ENCODE measurements at places on chromosomes 6 and 20. TPM values are rescaled to one million over a fixed set of nuclear protein-coding genes. Genes with fewer than 3 reads are reported as not detected.

DNA sequence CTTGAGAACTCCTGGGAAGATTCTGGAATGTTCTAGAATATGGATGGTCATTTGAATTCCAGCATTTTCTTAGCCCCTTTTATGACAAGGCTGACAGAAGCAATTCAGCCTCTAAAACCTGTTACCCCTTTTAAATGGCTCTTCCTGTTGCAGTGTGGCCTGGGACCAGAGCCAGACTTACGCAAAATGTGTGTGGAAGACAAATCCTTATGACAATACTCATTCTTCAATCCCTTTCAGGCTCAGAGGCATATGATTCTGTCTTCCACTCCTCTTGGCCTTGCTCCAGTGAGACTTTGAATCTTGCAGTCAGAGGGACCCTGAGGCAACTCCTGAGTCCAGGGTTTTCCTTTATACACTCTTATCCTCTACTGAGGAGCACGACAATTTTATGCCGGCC lies 287.0 kb downstream of the CLIC5 start:
- no peak for DNase-seq

GRCh38 chr6:54070025-54070424 lies 41.2 kb upstream of the MLIP start:
- DNase-seq = no peak

- no peak for DNase-seq
Observed at GRCh38 chr6:56475736-56476457, 166.8 kb downstream of the DST start.

DNA sequence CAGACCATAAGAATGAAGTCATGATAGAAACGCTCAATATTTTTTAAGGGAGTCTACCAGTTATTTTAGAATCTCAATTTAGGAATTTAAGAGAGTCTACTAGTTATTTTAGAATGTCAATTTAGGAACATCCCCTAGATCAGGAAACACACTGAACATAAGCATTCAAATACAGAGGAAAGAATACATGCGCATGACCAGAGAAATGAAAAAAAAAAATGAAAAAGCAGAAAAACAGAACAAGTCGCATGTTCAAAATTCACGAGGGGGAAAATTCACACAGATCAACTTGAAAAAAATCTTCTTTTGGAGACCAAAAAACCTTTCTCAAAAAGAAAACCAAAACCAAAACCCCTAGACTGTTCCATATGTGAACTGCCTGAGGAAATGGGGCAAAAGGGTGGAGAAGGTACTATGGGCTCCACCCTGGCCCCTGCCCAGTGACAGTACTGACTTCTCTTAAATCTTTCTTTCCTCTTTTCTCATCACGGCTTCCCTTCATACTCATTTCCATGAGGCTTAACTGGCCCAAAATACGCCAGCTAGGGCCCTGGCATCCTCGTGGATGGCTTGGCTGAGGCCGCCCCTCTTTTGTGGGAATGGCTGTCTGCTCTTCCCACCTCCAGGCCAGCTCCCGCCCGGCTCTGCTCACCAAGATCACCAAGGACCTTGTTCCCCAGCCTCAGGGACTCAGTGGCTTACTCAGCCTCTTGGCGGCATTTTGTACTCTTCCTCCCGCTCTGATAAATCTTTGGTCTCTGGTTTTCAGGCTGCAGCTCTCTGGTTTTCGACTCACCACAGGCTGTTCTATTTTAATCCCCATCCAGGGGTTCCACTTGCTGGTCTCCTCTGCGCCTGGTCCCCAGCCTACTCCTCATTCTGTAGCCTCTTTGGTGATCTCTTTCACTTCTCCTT lies 11.2 kb downstream of the ZBTB2 start:
- no peak for DNase-seq

Gene PGC
- not detected for total RNA-seq
